ENCODE measurements at places on chromosomes 3 and 15. TPM values are rescaled to one million over a fixed set of nuclear protein-coding genes. Genes with fewer than 3 reads are reported as not detected.

PCNP gene
- total RNA-seq: 74.5 TPM

FANCI gene
- total RNA-seq: 6.5 TPM

RHCG gene
- total RNA-seq: not detected

KY gene
- 0.49 TPM for total RNA-seq

ZBTB20 gene
- 49.8 TPM for total RNA-seq

SCAANT1 gene
- not detected for total RNA-seq

TMIE gene
- total RNA-seq: 0.32 TPM

SLC15A2 gene
- total RNA-seq: 0.32 TPM

NANOGP8 gene
- total RNA-seq: not detected

LMCD1 gene
- total RNA-seq: 324 TPM

WDR93 gene
- total RNA-seq: not detected

PLSCR4 gene
- total RNA-seq: 67.3 TPM

PP2D1 gene
- not detected for total RNA-seq

BNC1 gene
- 20.3 TPM for total RNA-seq

LNP1 gene
- total RNA-seq: 4.1 TPM

ROPN1 gene
- total RNA-seq: not detected

ADGRG7 gene
- total RNA-seq: not detected

EFCAB12 gene
- under 0.01 TPM for total RNA-seq

ROBO2 gene
- total RNA-seq: 271 TPM

LDHAL6B gene
- total RNA-seq: not detected

TNFSF10 gene
- 2.8 TPM for total RNA-seq

CALML4 gene
- 3.3 TPM for total RNA-seq

GATA2 gene
- 1.2 TPM for total RNA-seq

PGBD4 gene
- total RNA-seq: 1.6 TPM

INSYN1 gene
- 6.1 TPM for total RNA-seq

ZIC4 gene
- 4.5 TPM for total RNA-seq

POLQ gene
- total RNA-seq: 0.85 TPM

IL12A gene
- total RNA-seq: 2.8 TPM

HTR3E gene
- total RNA-seq: not detected

CCDC9B gene
- total RNA-seq: 35.0 TPM

MYRIP gene
- 0.65 TPM for total RNA-seq
